Activated naive CD4-positive, alpha-beta T cell treated with Interleukin-2 at 50 U/mL for 16 hours (primary cell): ENCODE measurements at places on chromosomes 3 and 15.

GRCh38 chr15:69298697-69299441, at the start of gene PAQR5:
PAQR5 (plus strand) TSS chr15:69298912; CDS start chr15:69360081, 61,169 bp downstream.
- no peak for DNase-seq

DNA sequence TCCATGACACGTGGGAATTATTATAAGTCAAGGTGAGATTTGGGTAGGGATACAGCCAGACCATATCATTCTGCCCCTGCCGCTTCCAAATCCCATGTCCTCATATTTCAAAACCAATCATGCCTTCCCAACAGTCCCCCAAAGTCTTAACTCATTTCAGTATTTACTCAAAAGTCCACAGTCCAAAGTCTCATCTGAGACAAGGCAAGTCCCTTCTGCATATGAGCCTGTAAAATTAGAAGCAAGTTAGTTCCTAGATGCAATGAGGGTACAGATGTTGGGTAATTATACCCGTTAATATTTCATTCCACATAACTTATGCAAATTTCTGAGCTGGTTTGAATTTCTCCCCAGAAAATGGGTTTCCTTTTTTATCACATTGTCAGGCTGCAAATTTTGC, 47.7 kb downstream of the RNF111 start:
- no peak for DNase-seq

GRCh38 chr3:182028081-182028480, 316.4 kb downstream of the SOX2 start:
- no peak for DNase-seq

DNA sequence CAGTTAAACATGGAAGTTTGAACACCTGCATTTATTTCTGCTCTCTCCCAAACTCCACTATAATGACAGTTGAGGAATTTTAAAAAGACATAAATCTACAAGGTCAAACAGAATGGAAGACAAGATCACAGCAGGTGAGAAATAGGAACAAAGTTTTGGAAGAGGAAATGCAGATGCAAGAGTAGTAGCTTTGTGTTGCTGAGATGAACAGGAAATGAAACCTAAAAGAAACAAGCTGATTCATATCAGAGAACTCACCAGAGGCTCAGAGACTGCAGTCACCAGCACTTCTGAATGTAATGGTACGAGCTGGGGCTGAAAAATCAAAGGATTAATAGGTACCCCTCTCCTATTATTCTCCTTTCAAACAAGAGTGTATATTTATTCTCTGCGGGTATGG, 459.9 kb downstream of the RAP2B start:
- no peak for DNase-seq

DNA sequence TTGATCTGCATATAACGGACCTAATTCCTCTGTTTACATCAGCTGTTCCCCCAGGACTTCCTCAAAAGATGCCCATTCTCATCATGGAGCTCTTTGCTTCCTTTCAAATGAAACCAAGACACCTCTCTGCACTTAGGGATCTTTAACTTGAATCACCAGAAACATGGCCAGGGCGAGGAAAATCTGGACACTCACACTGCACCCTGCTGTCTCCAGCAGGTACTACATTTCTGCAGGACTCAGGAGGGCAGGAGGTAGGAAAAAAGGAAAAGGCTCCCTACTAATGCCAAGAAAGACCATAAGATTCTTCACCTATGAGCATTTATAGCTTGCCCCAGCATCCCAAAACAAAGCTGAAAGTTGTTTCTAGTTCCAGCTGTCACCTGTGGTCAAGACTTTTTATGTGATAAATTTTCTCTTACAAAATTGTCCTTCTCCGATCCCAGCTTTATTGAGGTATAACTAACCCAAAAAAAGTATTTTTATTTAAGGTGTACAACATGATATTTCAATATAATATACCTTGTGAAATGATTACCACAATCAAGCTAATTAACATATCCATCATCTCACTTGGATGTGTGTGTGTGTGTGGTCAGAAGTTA, 87.3 kb upstream of the C15orf61 start:
- peak; percentile 17 for DNase-seq

DNA sequence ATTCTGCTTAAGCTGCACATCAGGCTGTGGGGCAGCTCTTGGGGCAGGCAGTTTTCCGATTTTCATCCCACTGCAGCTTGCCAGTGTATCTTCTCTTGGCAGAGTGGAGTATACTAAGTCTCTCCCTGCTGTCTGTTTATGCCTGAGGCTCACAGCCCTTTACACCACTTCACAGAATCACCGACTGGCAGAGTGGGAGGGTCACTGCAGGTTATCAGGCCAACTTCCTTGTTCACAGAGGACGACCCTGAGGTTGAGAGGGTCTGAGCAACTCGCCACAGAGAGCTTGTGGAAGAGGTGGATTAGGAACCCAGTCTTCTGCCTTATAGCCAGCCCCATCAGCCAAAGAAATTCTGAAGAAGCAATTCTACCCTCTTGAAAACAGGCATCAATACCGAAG, 30.9 kb downstream of the KIF9 start:
- no peak for DNase-seq

GRCh38 chr15:38748710-38749109, 184.1 kb upstream of the RASGRP1 start:
- DNase-seq = no peak

DNA sequence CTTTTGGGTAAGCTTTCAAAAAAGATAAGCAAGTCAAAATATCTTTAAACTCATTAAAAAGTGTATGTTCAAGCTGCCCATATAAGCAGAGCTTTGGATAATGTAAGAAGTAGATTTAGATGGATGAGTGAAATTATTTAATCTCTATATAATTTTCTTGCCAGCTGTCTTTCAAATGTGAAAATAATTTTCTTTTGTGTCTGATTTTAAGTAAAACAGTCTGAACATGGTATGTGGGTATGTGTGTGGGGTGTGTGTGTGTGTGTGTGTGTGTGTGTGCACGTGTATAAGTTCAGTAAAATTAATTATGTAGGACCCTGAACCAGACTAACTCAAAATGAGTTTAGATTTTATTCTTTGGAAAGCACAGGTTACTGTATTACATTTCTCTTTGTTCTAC, 155.2 kb upstream of the CGNL1 start:
- DNase-seq = no peak

GRCh38 chr3:169846458-169847193, 23.1 kb downstream of the LRRC31 start:
- no peak for DNase-seq

DNA sequence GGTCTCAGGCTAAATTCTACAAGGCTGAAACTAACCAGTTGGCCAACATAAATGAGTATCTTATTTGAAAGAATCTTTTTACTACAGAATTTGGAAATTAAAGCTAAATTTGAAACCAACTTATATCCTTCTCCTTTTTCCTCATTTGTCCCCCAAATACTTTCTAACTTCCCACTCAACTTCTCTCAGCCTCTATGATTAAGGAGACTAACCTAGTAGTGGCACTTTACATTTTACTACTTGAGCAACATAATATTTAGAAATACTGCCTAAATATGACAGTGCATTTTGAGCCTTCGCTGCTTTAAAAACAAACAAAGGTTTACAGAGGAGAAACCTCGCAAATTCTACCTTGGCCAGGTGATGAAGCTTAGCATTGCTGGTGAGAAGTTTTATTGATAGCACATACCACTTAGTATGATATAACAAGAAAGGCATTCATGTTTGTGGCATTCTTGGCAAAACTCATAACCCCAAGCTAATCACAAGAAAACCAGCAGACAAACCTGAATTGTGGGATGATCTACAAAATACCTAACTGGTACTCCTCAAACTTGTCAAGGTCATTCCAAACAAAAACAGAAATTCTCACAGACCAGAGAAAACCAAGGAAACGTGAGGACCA, 432.1 kb upstream of the CFAP20DC start:
- no peak for DNase-seq

DNA sequence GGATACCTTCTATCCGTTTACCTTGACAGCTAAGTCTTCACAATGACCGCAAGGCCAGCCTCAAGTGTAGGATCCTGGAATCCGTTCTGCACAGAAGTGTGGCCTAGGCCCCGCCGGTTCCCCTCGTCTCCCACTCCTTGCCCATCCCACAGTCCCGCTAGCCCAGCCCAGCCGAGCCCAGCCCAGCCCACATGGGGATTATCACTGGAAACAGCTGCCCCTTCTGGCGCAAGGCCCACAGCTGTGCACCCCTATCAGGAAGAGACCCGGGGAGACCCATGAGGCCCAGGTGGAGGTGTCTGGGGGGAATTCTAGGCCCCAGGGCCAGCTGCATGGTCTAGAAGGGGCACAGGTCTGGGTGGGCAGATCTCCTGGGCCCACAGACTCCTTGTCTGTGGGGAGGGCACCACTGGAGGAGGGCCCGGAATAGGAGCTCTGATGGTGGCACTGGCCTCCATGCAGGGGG, 27.9 kb upstream of the KLF13 start:
- DNase-seq = no peak

GRCh38 chr3:147299656-147300055, 106.7 kb downstream of the ZIC4 start:
- DNase-seq = no peak

DNA sequence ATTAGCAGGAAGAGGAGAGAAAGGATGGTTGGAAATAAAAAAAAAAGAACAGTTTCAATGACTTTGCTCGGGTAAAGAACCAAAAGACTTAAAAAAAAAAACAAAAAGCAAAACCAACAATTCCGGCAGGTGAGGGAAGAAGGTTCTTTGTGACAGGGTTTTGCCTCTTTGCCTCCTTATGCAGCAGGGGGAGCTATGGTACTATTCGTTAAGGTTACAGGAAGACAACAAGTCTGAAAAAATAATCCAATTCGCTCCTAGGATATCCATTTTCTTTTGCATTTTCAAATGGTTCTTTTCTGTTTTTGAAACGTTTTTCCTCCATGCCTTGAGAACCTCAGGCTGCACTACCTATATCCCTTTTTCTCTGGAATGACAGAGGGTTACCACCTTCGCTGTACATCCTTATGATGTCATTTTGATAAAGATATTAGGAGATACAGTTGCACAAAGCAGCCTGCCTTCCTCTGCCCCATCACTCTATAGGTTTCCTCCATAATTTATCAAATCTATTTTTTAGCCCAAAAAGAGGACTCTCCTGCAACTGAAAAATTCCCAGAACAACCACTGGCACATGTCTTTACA, 55.0 kb downstream of the CFAP20DC start:
- DNase-seq = no peak

GRCh38 chr3:23395115-23395514, 192.0 kb downstream of the UBE2E2 start:
- DNase-seq = no peak

DNA sequence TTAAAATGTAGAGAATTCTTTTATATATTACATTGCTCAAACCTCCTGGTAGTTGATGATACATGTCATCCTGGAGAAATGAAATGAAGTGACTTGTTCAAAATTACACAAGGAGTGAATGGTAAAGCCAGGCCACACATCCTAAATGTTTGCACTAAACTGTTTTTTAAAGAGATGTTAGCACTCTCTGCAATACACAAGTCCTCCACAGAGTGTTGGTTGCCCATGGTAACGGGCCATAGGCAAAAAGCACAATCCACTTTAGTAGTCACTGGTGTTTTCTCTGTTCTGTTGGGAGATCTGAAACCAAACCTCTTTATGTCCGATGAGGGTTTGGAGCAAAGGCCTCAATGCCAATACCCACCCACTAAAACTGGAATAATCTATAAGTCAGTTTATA, 907.4 kb downstream of the NTRK3 start:
- no peak for DNase-seq

DNA sequence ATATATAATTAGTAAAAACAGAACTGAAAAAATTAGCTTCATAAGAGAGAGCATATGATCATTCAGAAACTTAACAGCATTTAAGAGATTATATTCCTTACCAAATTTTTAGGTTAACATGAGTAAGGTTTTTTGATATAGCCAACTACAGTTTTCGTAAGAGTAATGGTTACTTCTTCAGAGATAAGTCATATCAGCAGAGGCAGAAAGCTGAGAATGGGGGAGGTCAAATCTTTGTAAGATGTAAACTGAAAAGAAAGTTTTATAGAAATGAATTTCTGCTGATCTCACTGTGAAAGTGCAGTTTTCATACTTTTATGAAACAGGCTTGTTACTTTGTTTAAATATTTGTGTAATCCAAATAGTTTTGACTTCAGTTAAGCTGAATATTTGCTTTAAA, 193.3 kb downstream of the ZBTB20 start:
- DNase-seq = no peak

GRCh38 chr15:67549736-67550135, 7.2 kb downstream of the MAP2K5 start:
- DNase-seq = no peak

GRCh38 chr3:196419386-196419785, 12.8 kb downstream of the UBXN7 start:
- no peak for DNase-seq

DNA sequence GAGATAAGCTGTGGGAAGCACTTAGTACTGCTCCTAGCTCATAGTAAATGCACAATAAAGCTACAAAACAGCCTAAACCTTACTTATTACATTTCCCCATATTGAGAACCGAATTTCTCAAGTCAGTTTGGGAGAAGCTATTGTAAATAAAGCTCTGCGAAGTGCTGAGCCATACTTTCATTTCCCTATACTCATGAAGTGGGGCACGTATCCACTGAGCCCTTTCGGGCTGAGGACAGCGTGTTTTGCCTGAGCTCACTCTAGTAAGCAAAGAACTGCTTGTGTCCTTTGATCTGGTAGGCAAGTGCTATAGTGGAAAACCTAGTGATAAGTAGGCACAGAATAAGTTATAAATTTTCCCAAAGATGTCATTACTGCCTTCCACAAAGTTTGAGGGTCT, 165.0 kb downstream of the RSL24D1 start:
- no peak for DNase-seq

DNA sequence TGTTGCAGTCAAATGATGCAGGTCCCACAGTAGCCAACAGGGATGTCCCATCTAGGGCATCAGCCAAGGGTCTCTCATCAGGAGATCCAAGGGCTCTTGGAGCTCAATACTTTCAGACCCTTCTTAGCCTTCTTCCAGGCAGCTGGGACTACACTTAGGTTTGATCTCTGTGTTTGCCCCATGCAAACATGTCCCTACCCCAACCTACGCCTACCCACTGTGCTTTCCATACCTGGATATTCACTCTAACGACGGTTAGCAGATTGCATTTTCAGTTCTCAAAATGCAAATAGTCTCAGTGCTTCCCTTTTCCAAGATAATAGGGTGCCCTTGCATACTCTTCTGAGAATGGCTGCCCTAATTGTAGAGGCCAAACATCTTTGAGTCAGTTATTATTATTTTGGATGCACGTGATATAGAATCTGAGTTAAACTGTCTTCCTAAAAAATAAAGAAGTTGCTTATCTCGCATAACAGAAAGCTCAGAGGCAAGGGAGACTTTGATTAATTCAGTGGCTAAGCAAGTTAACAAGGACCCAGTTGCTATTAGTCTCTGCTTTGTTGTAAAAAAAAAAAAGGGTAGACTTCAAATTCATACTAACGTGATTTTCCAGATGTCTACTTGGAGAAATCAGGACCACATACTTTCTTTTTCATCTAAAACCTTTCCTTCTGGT, 1.0 kb upstream of the CEP70 start:
- DNase-seq = no peak
